ENCODE measurements at places on chromosomes 6 and 20.
A peak's percentile ranks its signal among the peaks of the same experiment; 100 is the strongest.

GRCh38 chr20:48892891-48893290 is 28.6 kb upstream of the ARFGEF2 start:
- no peak for DNase-seq

DNA sequence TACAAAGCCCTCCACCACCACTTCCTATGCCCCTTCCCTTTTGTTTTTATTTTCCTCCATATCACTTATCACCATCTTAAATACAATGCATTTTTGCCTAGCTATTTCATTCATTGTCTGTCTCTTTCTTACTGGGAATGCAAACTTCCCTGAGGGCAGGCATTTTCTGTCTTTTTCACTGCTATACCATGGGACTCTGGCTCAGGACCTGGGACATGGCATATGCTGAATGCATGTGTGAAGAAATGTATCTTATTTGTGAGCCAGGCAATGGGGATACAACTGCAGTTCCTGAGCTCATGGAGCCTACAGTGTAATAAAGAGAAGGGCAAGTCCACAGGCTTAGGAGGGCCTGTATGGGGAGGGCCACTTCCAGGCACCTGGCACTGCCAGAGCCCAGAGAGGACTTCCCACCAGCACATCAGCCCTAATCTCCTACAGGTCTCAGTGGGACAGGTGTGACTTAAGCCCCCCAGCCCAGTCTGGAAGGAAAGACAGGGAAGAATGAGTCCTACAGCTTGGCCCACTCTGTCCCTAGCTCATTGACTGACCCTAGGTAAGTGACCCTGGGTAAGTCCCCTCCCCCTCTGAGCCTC is 43.2 kb downstream of the TFEB start:
- no peak for DNase-seq

- DNase-seq = no peak
These were observed 744 bp downstream of the VSX1 start for GRCh38 chr20:25081065-25081729.

DNA sequence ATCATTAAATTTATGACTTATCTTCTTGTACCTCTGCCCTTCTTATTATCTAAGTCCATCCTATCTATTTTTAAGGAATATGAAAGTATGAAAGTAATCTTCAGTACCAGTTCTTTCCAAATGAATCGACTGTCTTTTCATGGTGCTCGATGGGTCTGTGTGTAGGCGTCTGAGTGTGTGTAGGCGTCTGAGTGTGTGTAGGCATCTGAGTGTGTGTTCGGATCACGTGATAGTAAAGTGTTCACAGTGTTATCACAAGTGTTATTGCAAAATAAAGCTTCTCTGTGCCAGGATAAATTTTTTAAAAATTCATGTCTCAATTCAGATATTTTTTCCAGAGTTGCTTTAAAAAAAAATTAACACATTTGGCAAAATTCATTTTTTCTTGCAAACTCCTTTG is 58.3 kb downstream of the BMP6 start:
- no peak for DNase-seq

DNA sequence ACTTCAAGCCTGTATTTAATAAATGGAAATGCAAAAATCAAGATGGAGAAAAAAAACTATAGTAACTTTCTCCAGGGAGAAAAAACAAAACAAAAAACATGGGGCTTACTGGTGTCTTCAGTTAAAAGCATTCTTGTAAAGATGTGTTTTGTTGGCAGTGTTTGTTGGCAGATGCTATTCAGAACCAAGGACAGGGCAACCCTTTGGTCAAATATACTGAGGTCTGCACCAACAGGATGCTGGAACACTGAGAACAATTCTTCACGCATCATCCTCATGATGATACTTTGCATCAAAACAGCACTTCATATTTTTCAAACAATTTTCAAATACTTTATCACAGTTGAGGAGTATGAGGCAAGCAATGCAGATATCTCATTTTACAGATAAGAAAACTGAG is 63.7 kb upstream of the CBLN4 start:
- no peak for DNase-seq

- DNase-seq = no peak
These were observed 312.1 kb downstream of the GMDS start for GRCh38 chr6:1933292-1933691.

- no peak for DNase-seq
These were observed 142.2 kb downstream of the WDR27 start for GRCh38 chr6:169559592-169559991.

DNA sequence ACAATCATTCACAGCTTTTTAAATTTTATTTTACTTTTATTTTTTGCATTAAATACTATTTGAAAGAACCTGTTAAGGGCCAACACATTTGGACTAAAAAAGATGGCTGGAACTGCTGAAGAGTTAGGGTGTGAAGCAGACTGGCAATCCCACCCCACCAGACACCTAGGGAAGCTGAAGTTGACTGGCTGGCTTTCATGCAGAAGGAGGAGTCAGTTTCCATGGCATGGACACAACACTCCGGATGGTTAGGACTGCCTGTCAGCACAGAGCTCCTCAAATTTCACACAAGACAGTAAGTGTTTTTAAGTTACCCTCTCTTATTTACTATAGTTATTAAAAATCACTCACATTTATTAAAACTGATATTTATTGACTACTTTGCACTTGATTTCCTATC is at the start of gene ANKRD66:
ANKRD66 (plus strand) TSS at position 238 of the 400 bp plus-strand sequence. CDS start 5,016 bp downstream, outside the sequence.
- DNase-seq = no peak

DNA sequence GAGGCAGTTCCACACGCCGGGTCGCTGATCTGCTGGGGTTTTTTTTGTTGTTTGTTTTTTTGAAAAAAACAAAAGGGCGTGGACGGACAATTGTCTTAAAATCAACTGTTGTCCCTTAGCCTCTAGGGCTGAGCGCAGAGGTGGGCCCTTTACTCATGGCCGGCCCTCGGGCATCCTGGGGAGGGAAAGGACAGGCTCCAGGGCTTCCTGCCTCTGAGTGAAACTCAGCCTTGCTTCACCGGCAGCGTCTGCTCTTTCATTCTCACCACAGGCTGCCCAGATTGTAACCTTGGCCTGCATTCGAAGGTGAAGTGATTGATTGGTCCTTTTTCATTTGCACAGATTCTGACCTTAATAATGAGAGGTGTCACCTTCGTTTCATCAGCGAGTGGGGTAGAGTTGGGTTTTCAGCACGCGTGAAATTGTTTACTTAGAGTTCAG is 797 bp downstream of the SMIM13 start:
- peak; percentile 0 for DNase-seq

DNA sequence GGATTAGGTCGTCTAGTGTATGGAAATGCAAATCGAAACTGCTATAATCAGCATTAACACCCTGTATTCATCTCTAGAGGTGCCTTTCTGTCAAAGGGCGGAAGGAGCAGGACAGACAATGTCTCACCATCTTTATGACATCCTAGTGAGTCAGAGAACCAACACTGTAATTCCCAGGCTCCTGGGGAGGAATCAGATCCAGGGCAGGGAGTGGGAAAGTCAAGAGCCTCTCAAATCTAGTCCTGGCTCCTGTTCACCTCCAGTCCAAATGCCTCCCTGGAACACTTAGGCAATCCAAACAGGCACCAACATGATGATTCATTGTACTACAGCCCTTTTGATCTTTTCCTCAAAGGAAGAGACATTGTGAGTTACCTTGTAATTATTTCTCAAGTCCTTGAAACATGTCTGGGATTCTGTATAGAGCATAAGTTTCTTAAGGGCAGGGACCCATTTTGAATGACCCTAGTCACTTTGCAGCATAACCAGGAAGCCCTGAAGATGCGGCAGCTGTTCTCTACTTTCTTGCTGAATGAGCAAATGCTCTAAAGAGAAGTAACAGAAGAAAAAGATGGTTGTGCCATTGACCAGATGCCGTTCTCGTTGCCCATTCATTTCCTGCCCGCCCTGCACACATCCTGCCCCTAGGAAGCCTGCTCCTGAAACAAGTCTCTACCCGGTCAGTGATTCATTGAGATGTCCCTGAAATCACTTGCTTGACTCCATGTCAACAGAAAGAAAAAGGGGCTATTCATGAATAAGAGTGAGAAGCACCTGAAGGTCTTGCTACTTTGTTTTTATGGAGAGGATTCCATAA is 112.8 kb upstream of the JARID2 start:
- DNase-seq = no peak

- no peak for DNase-seq
These were observed 915 bp downstream of the CLVS2 start for GRCh38 chr6:122996794-122997505.

DNA sequence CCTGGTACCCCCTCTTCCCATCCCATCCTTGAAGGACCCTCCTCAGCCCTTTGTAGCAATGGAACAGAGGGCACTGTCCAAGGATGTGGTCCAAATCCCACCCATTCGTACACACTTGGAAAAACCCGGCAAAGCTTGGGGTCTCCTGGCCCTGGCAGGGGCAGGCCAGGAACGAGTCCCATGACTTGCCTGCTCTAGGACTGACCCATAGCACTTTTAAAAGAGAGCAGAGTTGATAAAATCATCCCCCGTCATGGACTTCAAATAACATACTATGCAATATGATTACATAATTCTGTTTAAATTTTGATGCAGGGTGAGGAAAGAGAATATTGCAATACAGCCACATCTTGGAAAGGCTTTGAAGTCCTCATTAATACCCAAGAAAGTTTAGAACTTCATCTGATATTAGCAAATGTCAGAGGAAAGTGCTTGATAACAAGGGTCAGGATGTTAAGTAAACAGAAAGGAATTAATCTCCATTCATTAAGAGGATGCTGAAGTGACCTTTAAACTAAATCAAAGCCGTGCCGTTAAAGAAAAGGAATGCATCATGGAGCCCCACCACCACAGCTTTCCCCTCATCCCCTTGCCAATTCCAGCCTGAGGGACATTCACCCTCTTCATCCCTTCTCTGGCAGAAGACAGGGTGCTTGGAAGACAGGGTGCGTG is 60.7 kb upstream of the NXT1 start:
- no peak for DNase-seq

GRCh38 chr6:25172819-25173218 is 106.4 kb upstream of the CARMIL1 start:
- peak; percentile 65 for DNase-seq

GRCh38 chr6:50843842-50844241 is 25.2 kb downstream of the TFAP2B start:
- no peak for DNase-seq

GRCh38 chr20:4667371-4667773 is 54.3 kb upstream of the PRND start:
- DNase-seq = no peak

GRCh38 chr20:22745194-22745500 is 160.8 kb upstream of the FOXA2 start:
- DNase-seq = no peak

- DNase-seq = peak; percentile 90
These were observed at the start of gene CNKSR3 for GRCh38 chr6:154510144-154510905. Gene CNKSR3, minus strand, starts transcription at chr6:154510685. Its CDS starts 571 bp downstream, at chr6:154510114.

DNA sequence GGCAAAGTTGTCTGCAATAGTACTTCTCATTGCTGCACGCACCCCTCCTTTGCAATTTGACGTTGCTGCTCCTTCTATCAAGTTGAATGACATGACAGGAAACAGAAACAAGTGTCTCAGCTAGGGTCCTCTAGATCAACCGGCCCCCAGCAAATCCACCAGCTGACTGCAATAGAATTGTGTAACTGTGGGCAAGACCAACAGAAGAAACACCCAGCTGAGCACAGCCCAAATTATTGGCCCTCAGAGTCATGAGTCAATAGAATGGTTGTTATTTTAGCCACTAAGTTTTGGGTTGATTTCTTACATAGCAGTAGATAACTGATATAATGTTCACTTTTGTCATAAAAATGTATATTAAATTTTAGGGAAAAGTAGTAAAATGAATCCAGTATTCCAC is 202.7 kb downstream of the MAFB start:
- DNase-seq = no peak

GRCh38 chr6:111592726-111593511 is 12.8 kb downstream of the TRAF3IP2 start:
- no peak for DNase-seq

GRCh38 chr6:137874204-137875057 is 7.4 kb downstream of the TNFAIP3 start:
- DNase-seq = no peak

- no peak for DNase-seq
These were observed 103.7 kb upstream of the TMEM170B start for GRCh38 chr6:11433860-11434259.

- DNase-seq = no peak
These were observed 37.7 kb downstream of the ADGRF1 start for GRCh38 chr6:47004463-47004862.

DNA sequence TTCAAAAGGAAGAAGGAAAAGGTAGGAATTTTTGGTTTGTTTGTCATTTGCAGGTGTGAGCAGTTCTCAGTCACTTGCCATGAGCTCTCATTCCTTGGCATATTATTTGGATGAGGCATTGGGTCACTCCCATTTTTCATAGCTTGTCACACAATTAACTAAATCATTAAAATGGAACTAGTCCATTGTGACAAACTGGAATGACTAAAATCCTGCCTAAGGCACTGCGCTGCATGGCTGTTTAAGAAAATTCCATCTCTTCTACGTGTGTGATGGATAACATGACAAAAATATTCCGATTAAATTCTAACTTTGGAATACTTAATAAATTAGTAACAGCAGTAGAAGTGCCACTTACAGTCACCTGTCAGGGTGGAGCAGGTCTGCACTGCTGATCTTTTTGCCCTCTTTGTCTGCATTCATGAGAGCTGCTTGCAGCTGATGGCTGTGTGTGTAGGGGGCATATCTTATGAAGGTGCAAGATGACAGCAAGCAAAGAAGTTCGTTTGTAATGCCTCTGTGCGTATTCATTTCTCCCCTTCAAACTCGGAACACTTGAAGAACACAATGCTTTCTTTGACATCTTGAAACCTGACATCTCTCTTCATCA is 1292.6 kb upstream of the MAP3K7 start:
- no peak for DNase-seq

- no peak for DNase-seq
These were observed 116.3 kb downstream of the SNX5 start for GRCh38 chr20:17852323-17852722.

DNA sequence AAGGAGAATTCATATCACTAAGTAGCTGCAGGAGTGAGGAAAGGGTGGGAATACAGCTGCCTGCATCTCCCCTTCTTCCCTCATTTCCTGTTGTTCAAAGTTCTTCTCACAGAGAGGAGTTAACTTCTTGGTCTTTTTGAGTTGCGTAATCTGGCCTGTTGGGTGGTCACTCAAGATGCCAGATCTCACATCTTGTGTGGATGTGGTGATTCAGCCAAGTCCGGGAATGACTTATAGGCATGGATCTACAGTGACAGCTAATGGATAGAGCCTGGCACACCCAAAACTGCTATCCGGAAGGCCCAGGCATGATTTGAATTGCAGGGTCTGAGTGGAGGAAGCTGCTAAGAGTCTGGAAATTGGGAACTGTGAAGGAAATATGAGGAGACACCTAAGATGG is 100.2 kb upstream of the SLC35B3 start:
- no peak for DNase-seq

DNA sequence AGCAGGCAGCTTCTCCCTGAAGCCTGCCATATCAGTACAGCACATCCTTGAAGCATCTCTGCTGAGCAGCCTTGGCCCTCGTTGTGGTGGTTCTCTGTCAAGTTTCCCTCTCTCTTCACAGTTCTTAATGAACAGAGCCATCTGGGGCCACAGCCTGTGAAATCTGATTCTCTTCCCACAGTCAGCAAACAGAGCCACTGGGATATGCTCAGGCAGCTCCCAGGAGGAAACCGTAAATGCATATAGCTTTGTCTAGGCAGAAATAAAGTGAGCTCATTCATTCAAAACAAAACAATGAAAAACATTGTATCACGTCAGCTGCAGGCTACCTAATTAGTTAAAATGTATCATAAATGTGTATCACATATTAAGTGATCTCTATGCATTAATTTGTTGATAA is 80.3 kb downstream of the TBC1D7 start:
- DNase-seq = no peak
